Foreskin fibroblast (primary cell): ENCODE measurements at places on chromosomes 1 and 21.
A peak's percentile ranks its signal among the peaks of the same experiment; 100 is the strongest.

DNA sequence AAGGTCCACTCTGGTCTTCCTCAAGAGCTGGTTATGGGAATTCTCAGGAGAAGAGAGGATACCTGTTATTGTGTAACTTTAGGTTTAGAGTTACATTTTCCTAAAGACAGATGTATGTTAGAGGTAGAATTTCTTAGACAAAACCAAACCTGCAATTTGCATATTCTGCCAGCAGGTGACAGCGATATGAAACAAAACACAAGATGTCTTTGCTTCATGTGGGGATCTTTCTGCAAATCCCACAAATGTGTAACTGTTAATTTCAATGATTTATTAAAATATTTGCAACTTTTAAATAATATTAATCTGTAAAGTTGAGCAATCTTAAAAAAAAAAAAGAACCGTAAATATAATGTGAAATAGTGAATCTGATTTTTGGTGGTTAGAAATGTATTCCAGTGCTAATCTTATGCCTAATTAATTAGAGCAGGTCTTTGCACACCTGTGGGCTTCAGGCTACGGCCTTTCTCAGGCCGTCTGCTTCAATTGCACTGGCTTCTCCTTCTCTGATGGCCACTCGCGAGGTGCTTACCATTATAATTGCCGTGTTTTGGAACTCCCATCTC lies 33.4 kb downstream of the FAM78B start:
- peak; percentile 3 for DNase-seq

- peak; percentile 84 for DNase-seq
Observed at GRCh38 chr1:26278724-26279455, 996 bp upstream of the SH3BGRL3 start.

DNA sequence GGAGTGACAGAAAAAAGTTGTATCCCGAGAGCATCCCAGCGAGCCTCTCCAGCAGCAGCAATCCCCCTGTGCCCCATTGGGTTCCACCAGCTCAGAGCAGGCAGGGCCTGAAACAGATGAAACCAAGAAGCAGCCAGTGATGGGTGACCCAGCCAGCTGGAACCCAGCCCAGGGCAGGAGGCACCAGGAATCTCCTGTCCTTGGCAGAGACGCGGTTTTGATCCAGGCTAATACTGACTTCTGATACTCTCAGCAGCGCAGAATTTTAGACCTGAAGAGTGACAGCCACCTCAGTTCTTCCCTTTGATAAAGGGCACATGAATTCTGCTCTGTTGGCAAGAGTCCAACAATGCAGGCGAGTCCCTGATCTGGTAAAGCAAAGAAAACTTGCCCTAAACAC lies 11.4 kb upstream of the OLIG1 start:
- DNase-seq, result no peak

DNA sequence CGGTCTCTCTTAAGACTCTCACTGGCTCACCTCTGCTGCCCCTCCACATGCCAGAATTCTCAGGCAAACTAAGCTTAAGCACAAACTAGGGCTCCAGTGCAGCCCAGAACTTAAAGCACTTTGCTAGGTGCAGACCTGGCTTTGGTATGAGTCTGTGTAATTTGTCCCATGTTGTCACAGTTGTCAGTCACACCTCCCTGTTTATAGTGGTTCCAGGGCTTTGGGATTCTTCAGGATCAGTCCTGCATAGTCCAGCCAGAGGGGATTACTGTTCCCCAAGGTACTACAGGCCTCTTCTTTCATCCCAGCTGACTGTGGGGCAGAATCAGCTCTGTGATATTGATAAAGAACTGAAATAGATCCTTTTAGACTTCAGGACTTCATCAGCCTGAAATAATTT lies 105.0 kb upstream of the UBE2U start:
- DNase-seq, result no peak

GRCh38 chr1:56466538-56466937 lies 112.8 kb downstream of the PLPP3 start:
- DNase-seq, result no peak

- DNase-seq, result no peak
Observed at GRCh38 chr1:210330279-210330866, 1.7 kb downstream of the HHAT start.

DNA sequence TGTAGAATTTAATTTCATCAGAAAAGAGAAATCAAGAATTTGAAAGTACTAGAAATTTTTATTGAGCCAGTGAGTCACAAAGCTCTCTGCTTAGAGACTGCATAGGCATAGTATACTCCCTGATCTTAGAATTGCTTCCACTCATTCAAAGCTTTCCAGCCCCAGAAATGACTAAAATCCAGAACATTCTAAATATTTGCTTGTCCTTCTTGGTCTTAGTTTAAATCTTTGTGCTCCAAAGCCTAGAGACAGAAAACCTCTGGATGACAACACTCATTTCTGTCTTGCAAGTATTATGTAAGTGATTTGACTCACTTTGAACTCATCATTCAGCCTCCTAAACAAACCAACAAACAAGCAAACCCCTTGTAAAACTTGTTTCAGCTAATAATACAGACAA lies 74.2 kb downstream of the PTPRC start:
- DNase-seq, result peak; percentile 44

- no peak for DNase-seq
Observed at GRCh38 chr1:229192853-229193252, 78.1 kb upstream of the RAB4A start.

- DNase-seq, result no peak
Observed at GRCh38 chr1:89847191-89847729, 26.4 kb downstream of the LRRC8D start.

DNA sequence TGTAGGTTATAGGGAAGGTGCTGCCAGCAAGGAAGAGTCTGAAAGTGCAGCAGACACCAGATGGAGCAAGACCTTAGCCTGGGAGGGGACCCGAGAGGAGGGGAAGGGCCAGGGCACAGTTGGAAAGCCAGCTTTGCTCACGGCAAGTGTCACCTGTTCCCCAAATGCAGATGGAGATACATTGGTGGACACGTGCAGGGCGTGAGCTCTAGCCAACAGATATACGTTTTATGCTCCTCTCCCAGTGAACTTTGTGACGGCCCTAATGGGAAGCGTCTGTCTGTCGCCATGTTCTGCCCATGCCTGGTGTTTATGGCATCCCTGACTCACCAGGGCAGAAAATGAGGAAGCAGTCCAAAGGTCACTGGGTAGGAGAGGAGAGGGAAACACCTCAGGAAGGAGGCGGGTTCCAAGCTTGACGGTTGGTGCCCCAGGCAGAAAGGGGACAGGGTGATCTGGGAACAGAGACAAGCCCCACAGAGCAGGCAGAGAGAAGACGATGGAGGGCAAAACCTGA lies 7.6 kb downstream of the GPA33 start:
- DNase-seq, result peak; percentile 31

GRCh38 chr1:170063109-170063826 lies 11.2 kb downstream of the KIFAP3 start:
- DNase-seq, result peak; percentile 38

DNA sequence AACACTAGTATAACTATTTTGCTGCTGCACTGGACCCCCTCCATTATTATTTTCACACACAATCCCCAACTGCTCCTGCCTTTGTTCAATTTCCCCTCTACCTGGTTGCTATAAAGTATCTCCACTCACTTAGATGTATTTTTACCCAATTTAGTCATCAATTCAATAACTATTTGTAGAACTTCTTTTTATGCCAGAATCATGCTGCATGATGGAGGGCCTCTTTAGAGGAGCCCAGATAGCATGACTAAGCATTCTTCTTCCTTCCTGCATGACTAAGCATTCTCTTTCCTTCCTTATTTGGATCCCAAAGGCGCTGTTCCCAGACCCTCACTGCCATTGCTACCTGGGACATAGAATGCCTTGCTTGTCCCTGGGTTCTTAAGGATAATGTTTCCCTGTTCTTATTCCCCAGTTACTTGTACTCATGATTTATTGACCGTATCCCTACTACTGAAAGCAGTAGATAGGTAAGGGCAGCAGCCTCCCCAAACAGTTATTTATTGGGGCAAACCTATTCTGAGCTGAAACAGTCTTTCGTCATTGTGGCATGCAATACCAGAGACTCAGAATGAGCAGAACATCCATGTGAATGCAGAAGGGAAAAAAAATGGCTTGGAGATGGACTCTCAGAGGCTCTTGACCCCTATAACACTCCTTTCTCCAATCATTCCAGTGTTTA lies 89.3 kb upstream of the AKT3 start:
- DNase-seq, result peak; percentile 31

DNA sequence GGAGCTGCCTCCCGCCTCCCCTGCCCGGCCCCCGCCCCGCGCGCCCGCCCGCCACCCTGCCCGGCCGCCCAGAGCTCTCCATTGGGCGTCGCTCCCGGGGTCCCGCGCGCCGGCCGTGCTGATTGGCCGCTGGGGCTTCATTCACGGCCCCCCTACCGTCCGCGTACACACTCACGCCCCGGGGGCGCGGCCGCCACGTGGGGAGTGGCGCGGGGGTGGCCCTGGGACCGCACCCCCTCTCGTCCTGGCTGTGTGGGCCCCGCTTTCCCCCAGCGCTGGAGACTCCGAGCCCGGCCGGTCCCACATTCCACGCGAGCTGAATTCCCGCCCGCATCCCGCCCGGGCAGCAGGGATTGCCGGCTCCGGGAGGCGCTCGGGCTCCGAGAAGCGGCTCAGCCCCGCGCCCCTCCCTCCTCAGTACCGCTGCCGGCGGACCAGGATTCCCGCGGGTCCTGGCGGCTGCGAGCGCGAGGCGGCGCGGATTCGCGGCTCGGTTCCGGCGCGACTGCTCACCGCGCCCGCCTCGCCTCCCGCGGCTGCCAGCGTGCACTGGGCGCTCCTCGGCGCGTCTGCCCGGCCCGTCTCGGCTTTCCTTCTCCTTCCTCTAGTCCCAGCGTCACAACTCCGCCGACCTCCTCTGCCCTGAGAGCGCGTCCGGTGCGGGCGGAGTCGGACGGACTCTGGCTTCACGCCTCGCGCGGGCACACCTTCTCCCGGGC lies 450 bp upstream of the POU3F1 start:
- peak; percentile 81 for DNase-seq

- no peak for DNase-seq
Observed at GRCh38 chr1:197141575-197141974, 4.9 kb downstream of the ASPM start.

GRCh38 chr1:32470991-32471694 lies 6.3 kb downstream of the ZBTB8B start:
- no peak for DNase-seq

DNA sequence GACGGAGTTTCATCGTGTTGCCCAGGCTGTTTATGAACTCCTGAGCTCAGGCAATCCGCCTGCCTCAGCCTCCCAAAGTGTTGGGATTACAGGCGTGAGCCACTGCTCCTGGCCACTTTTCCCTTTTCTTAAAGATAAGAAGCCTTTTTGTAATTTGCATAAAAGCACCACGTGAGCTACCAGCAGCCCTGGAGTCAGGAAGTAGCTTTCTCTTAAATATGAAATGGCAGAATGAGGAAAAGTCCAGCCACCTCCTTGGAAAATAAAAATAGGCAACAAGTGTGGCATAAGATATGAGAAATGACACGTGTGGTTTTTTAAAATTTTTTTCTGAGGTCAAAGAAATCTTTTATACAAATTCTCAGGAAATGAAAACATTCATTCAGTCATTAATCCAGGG lies 259.7 kb downstream of the DYRK1A start:
- no peak for DNase-seq

- no peak for DNase-seq
Observed at GRCh38 chr1:93200086-93200620, 19.6 kb downstream of the CCDC18 start.

- DNase-seq, result peak; percentile 37
Observed at GRCh38 chr1:17347769-17348592, 24.0 kb upstream of the PADI6 start.

- DNase-seq, result no peak
Observed at GRCh38 chr1:18951818-18952391, 4.6 kb downstream of the IFFO2 start.

- no peak for DNase-seq
Observed at GRCh38 chr1:19445417-19446342, 39.7 kb downstream of the CAPZB start.

DNA sequence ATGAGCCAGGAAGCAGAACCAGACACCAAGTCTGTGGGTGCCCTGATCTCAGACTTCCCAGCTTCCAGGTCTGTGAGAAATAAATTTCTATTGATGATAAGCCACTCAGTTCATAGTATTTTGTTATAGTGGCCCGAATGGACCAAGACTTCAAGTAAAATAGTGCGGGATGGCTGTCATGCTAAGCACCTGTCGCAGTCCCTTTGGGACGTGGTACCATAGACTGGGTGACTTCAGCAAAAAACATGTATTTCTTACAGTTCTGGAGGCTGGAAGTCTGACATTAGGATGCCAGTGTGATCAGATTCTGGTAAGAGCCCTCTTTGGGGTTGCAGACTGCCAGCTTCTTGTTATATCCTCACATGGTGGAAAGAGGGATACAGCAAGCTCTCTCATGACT lies 2.6 kb upstream of the C1orf198 start:
- no peak for DNase-seq

DNA sequence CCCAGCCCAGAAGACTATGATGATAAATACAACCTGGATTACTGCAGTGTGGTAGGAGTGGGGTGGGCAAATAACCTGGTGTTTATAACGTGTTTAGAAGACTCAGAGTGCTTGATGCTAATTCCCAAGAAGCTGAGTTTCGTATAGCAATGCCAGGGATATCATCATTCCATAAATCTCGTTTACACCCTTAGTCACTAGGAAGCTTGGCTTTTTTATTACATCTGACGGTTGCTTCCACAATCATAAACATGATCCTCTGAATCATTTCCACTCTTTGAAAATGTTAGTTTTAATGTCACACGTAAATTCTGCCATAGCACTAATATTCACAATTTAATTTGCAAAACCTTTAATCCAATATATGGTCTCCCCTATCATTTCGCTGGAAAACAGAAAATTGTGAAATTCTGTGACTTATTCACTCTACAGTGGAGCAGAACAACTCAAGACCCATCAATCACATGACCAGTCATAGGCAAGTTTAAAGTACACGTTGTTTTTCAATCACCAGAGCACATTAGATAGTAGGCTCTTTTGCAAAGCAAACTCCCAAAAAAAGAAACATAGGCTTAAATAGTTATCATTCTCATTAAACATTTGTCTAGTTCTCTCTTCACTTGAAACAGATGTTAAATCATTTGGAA lies 321.0 kb downstream of the LTN1 start:
- peak; percentile 16 for DNase-seq

- no peak for DNase-seq
Observed at GRCh38 chr1:229864686-229865230, 202.3 kb upstream of the GALNT2 start.

DNA sequence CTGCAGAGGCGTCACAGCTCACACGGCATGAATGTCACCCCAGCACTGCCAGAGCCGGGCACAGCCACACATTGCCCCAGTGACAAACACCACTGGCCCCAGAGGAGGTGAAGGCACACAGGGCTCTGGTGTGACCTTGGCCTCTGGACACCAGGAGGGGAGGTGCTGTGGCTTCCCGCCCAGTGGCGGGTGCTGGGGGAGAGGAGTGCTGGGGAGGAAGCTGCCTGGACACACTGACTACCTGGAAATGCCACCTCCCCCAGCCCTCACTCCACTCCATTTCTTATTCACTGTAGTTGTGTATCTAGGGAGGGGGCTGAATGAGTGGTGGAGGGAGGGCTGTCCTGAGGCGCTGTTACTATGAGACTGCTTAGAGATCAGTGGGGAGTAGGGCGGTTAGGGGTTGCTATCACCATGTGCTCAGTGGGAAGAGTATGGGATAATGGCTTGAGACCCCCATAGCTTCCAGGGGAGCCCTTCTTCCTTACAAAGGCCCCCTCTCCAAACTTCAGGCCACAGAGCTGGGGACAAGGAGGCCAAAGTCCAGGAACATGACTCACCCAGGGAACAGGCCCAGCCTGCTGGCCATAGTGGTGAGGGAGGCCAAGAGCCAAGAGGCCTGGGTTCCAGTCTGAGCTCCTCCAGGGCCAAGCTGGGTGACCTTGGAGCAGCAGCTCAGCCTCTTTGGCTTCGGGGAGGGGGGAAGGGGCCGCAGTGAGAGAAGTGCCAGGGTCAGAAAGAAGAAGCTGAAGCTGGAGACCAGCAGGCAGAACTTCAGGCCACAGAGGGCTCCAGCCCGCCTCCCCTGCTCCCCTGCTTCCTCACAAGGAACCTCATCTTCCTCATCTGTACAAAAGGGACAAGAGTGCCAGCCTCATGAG lies 40.1 kb downstream of the AHDC1 start:
- DNase-seq, result peak; percentile 74
